Right atrium auricular region (tissue), 2 donors: ENCODE measurements at places on chromosomes 1 and 21.

GRCh38 chr1:61241973-61242381 is 159.6 kb downstream of the NFIA start:
- DNase-seq, result no peak

DNA sequence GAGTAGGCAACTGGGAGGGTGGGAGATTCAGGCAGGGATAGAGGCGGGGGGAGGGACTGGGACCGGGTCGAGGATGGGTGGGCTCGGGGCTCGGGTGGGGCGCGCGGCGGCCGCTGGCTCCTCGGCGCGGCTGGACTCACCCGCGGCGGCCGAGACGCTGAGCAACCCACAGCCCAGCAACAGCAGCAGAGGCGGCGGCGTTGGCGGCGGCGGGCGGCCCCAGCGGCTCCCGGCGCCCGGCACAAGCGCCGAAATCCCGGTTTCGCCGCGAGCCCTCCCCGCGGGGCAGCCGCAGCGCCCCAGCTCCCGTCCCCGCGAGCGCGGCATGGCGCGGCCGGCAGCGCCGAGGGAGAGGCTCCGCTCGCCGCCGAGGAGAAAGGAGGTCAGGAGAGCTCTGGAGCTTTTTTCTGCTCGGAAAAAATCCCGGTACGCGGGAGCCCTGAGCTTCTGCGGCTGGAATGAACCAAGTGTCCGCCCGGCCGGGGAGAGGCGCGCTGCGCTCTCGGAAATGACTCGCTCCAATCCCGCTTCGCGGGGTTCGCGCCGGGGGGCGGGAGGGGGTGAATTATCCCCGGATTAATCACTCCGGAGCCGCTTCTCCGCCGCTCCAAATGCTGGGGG is at the start of gene CSMD2:
Gene CSMD2 (minus strand): TSS at position 460 of the 621 bp plus-strand sequence. CDS start 133 bp downstream, at position 327.
- DNase-seq, result no peak

- no peak for DNase-seq
Measured at GRCh38 chr1:207081088-207081487, 7.6 kb upstream of the C4BPB start.

GRCh38 chr1:19725606-19726005 is 60.9 kb downstream of the HTR6 start:
- DNase-seq, result no peak

DNA sequence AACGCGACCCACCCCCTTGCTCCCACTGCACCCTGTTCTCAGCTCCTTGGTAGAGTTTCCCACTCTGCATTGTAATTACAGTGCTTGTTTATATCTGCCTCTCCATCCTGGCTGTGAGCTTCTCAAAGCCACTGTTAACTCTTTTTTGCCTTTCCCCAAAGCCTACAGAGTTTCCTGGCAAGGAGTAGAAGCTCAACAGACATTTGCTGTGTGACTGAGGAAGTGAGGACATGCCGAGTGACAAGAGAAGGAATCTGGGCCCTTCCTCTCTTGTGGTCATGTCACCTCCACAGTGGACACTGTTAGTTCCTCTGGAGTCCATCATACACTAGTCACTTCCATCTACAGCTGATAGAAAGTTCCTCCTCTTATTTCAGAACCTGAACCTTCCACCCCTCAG is 6.1 kb upstream of the IGSF8 start:
- DNase-seq, result no peak

DNA sequence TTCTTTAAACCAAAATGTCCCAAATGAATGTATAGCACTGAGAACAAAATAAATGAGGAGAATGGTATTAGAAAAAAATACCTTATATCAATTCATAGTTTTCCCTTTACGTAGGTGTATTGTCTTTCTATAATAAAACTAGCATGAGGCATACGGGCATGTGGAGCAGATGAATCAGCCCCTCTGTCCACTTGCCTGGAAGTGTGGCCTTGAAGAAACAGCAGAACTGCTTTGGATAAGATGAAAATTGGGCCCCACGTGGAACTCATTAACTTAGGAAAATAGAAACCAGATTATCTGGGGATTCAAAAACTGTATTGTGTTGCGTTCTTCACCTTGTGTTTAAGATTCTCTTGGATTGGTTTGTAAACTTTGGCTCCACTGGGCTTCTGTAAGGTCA is 356.8 kb upstream of the B3GALT2 start:
- no peak for DNase-seq

GRCh38 chr1:39907528-39908453 is 6.1 kb upstream of the MYCL start:
- DNase-seq, result no peak

GRCh38 chr1:244705261-244706234 is 52.6 kb downstream of the DESI2 start:
- DNase-seq, result no peak

- DNase-seq, result no peak
Measured at GRCh38 chr21:45326169-45326851, 38.6 kb upstream of the POFUT2 start.

DNA sequence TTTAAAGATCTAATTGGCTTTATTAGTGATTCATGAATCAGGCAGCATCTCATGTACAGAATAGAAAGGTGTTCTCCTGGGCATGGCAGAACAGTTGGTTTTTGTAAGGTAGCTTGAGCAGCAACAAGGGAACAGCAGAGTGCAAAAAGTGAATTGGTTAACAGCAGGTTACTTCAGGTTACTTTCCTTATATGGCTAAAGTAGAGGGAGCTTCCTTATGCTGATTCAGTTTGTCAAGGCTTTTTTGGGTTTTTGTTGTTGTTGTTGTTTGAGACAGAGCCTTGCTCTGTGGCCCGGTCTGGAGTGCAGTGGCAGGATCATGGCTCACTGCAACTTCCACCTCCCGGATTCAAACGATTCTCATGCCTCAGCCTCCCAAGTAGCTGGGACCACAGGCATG is 132.8 kb downstream of the CDC7 start:
- DNase-seq, result no peak

GRCh38 chr21:42614811-42615351 is 38.5 kb upstream of the PDE9A start:
- no peak for DNase-seq

DNA sequence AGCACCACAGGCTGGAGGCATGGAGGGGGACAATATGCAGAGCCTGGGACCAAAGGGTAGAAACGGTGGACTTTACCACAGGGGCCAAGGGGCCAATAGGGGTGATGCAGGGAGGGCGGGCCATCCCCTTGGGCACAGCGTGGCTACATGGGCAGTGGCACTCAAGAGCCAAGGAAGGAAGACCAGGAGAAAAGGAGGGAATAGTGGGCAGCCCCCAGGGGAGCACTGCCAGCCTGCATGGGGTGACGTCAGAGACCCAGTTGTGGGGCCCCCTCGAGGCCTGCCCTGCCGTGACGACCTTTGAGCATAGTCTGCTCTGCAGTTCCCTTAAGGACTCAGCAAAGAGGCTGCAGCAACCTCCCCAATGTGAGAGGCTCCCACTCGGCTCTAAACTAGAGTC is 95.5 kb upstream of the TMPRSS2 start:
- DNase-seq, result no peak

- no peak for DNase-seq
Measured at GRCh38 chr1:181192316-181192715, 103.8 kb downstream of the IER5 start.

- no peak for DNase-seq
Measured at GRCh38 chr1:19205845-19206244, 4.2 kb downstream of the UBR4 start.

- no peak for DNase-seq
Measured at GRCh38 chr1:189673217-189673616, 804.4 kb downstream of the BRINP3 start.

DNA sequence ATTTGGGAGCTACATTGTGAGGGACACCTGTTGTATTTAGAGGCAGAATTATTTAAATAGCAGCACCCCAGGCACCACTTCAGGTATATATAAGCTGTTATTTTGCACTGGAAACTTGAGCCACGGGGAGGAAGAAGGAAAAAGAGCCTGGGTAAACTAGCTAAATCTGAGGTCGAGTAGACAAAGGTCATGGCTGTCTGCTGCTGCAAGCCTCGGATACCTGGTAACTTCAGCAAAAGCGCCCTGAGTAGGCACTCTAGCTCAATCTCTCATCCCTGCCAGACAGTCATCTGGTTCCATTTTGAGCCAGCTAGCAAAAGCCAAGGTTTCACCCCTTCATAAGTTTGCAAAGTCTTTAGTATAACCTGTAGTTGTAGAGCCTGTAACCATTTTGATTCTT is 101.9 kb upstream of the ZNF644 start:
- no peak for DNase-seq
